ENCODE measurements at places on chromosomes 1 and 21.

- DNase-seq = no peak
Measured at GRCh38 chr1:165144757-165145397, 211.6 kb downstream of the LMX1A start.

DNA sequence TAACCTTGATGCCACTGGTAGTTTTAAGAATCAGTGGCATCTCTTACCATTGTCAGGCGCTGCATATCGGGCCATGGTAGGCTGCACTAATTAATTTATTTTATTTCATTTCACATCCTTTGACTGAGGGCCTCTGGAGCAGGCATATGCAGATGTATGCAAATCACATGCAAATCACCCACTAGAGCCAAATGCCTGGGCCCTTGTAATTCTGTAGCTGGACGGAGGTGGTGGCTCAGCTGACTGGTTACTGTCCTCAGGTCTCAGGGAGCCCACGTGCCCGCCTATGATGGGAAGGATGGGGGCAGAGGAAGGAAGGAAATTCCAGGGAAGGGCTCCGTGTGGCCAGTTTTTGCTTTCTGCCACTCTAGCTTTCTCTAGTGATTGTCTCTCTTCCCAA lies 122.7 kb downstream of the IGSF21 start:
- no peak for DNase-seq

- DNase-seq = no peak
Measured at GRCh38 chr1:180168786-180169639, 14.3 kb downstream of the QSOX1 start.

GRCh38 chr1:53524428-53525375 lies 65.5 kb downstream of the DMRTB1 start:
- no peak for DNase-seq

DNA sequence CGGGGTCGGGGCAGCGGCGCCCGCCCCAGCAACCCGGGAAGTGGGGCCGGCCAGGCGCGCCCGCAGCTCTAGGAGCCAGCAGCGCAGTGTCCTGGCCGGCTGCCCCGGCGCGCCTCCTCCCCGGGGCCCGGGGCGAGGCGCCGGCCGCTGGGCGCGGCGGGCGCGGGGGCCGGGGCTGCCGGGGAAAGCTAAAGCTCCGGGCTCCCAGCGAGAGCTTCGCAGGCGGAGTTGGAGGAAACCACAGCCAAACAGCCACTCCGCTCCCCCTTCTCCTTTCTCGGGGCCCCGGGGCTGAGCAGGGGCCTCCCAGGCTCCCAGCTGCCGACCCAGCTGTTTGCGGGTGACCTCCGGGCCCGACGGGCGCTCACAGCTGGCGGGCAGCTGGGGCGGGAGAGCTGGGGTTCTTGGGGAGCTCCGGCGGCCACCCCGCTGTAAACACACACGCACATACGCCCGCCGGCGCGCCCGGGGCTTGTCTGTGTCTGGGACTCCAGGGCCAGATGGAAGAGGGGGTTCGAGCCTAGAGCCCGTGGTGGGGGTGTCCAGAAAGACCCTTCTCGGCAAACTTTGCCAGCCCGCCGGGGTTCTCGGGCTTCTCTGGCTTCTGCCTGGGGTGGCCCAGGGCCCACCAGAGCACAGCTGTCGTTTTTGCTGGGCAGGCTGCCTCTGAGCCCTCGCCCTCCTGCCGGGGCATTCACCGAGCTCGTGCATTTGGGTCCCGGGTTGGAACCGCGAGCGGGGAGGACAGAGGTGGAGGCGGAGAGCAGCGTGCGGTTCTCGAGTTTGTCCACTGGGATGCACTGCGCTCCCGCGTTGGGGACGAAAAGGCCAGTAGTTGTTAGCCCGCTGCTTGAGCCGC lies 1.5 kb downstream of the AJAP1 start:
- DNase-seq = no peak

GRCh38 chr1:48190881-48191280 lies 31.6 kb upstream of the SLC5A9 start:
- no peak for DNase-seq

DNA sequence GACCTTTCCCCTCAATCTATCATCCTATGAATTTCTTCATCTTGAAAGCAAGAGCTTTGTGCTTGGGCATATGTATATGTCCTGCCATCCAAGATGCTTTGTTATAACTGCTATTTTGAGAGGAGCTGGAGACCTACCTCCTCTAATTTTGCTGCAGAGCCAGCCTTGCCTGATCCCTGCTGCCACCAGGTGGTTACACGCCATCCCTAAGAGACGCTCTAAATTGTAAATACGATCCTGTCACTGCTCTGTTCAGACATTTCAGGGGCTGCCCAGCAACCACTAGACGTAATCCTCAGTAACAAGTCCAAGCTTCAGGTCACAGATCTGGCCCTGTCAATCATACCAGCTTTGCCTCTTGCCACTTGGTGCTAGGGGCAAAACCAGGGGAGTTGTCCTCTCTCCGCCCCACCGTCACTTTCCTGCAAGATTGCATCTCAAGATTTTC lies 32.9 kb downstream of the GPA33 start:
- DNase-seq = no peak

- no peak for DNase-seq
Measured at GRCh38 chr1:14881775-14882672, 271.5 kb upstream of the TMEM51 start.
